ENCODE measurements at places on chromosomes 12 and 14.

- no peaks in the 10 kb centered on the region for H3K27me3 ChIP-seq
- H3K27ac ChIP-seq: no peak overlapping the region
- no peak overlapping the region for H3K4me3 ChIP-seq
- H3K4me1 ChIP-seq: no peaks in the 10 kb centered on the region
Measured at GRCh38 chr12:50477241-50477832, 27.4 kb upstream of the DIP2B start.

- H3K4me3 ChIP-seq: no peak overlapping the region
- H3K27ac ChIP-seq: no peak overlapping the region
- DNase-seq: no peak
Measured at GRCh38 chr14:101209594-101209993, 306.1 kb upstream of the RTL1 start.

- no peaks in the 10 kb centered on the region for H3K27me3 ChIP-seq
- H3K36me3 ChIP-seq: no peaks in the 10 kb centered on the region
- DNase-seq: no peak
- H3K4me1 ChIP-seq: no peaks in the 10 kb centered on the region
- H3K27ac ChIP-seq: no peak overlapping the region
- no peak overlapping the region for H3K4me3 ChIP-seq
Measured at GRCh38 chr14:98417001-98417400, 855.0 kb downstream of the BCL11B start.

DNA sequence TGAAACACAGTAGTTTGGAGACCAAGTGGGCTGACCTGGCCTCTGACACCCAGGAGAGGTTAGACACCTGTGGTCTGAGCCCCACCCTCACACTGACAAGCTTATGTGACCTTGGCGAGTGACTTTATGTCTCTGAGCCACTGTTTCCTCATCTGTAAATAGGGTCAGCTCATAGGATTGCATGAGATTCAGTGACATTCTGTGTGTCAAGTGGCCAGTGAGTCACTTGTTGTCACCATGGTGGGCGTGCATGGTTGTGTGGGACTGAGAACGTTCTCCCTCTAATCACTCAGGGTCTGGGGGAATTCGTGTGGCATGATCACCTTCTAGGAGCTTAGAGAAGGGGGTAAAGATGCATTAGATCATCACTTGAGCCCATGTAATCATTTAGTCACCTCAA lies 146.4 kb downstream of the PHETA1 start:
- H3K4me1 ChIP-seq: no peaks in the 10 kb centered on the region
- H3K27ac ChIP-seq: no peak overlapping the region
- DNase-seq: no peak
- peaks cover 2% of the 10 kb centered on the region for H3K27me3 ChIP-seq
- H3K36me3 ChIP-seq: no peaks in the 10 kb centered on the region
- no peak overlapping the region for H3K4me3 ChIP-seq

DNA sequence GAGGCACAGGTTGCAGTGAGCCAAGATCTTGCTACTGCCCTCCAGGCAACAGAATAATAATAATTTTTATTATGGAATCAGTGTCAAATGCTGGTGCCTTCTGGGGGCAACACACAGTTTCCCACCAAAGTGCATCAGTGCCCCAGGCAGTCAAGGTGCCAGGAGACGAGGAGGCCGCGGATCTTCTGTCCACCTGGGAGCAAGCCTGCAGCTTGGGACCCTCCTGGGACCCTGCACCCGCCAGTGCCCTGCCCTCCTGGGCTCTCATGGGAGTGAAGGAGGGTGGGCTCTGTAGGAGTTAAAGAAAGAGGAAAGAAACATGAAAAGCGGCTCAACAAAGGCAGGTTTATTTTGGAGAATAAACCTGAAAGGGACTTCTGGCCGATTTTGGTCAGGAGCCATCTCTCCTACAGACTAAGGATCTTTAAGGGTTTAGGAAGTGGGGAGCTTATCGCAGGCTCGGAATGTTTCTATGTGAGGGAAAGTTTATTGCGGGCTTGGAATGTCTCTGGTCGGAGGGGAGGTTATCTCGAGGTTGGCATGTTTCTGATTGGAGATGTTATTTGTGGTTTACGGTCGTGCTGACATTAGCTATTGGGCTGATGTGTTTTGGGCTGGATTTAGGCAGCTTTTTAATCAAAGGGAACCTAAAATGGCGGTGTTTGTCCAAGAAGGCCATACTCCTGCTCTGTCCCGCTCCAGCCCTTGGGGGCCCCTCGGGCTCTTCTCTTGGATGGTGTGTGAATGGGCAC lies 1.1 kb upstream of the ASPG start:
- H3K27me3 ChIP-seq: no peaks in the 10 kb centered on the region
- H3K4me1 ChIP-seq: no peaks in the 10 kb centered on the region
- no peak overlapping the region for H3K27ac ChIP-seq
- no peak overlapping the region for H3K4me3 ChIP-seq
- no peaks in the 10 kb centered on the region for H3K36me3 ChIP-seq
- no peak for DNase-seq

DNA sequence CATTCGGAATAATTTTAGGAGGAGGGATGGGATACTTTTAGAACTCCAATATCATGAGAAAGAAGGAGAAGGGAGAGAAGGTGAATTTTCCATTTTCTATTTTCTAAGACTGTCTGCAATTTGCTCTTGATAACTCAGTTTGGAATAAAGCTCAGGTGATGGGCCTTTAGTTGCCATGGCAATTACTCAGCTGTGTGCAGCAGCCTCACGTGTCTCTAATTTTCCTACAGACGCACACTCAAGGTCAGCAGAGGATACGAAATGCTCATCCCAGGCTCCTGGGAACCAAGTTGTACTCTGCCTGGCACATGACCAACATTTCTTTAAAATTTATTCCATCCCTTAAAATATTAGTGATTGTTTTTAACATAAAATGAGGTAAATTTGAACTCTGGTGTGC lies 76.7 kb downstream of the TTC8 start:
- H3K4me1 ChIP-seq: no peaks in the 10 kb centered on the region
- no peaks in the 10 kb centered on the region for H3K27me3 ChIP-seq
- DNase-seq: no peak
- H3K36me3 ChIP-seq: no peaks in the 10 kb centered on the region
- no peak overlapping the region for H3K4me3 ChIP-seq

- no peaks in the 10 kb centered on the region for H3K36me3 ChIP-seq
- DNase-seq: no peak
- H3K27me3 ChIP-seq: no peaks in the 10 kb centered on the region
- H3K4me3 ChIP-seq: no peak overlapping the region
- no peaks in the 10 kb centered on the region for H3K4me1 ChIP-seq
- H3K27ac ChIP-seq: no peak overlapping the region
Measured at GRCh38 chr14:30484201-30484600, 74.8 kb upstream of the G2E3 start.

DNA sequence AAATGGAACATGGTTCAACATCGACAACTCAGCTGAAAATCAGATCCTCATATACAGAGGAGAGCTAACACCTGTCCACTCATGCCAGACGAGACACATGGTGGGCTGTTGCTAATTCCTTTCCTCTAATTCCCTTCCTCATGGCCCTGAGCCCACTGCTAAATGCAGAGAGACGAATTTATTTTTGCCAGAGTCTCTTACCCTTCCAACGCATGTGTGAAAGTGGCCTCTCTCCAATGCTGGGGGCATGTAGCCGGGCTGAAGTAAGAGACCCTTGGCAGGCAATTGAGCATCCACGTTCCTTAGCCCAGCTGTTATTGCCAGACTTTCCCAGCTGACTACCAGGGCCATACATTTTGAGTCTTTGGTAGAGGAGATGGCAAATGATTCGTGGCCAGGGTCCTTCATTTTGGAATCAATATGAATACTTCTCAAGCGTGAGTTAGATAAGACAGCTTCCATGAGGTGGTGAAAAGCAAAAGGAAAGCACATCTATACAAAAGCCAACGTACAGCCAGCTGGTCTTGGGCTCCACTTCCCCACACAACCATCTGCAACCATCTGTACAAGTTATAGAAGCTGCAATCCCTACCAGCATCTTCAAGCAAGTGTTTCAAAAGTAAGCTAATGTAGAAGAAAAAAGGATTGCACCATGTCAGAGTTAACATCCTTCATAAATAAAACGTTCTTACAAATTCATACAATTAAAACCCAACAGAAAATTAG lies 28.6 kb downstream of the CORO1C start:
- H3K4me3 ChIP-seq: no peak overlapping the region
- H3K27me3 ChIP-seq: no peaks in the 10 kb centered on the region
- no peaks in the 10 kb centered on the region for H3K4me1 ChIP-seq
- H3K36me3 ChIP-seq: peaks cover 13% of the 10 kb centered on the region

DNA sequence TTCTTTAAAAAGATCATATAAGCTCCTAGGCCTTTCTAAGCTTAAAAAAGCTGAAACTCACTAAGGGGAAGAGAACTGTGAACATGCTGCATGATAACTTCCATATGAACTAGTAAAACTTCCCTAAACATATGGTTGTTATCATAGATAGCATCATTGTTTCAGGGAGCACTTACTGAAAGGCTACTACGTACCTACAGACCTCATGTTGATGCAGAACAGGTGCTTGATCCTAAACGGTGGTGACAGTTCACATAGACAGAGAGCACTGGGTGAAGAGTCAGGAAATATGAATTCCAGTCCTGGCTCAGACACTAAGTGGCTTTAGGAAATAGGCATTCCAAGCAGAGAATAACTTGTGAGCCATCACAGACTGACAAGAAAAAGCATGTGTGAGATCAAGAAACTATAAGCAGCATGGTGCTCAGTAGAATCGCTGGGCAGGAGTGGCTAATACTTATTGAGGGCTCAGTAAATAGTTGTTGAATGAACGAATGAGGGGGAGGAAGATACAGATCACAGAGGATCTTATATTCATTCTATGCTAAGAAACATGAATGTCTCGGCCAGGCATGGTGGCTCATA lies 78.4 kb upstream of the NUDT4 start:
- H3K27ac ChIP-seq: no peak overlapping the region
- no peaks in the 10 kb centered on the region for H3K4me1 ChIP-seq
- no peaks in the 10 kb centered on the region for H3K27me3 ChIP-seq
- no peaks in the 10 kb centered on the region for H3K36me3 ChIP-seq

DNA sequence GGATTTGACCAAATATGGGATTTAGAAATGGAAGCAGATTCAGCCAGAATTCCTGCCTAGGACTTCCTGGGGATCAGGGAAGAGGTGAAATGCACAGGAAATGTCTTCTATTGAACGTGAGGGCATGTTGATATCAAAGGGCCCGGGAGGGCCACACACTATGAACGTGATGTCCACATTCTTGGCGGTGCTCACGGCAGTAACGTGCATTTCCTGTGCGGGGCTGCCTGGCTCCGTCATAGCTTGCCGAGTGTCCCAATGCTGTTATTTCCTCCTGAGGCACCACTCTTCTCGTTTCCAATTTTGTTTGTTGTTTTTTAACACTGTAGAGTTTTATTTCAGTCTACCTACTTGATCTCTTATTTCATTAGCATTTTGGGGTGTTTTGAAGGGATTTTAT lies 67.3 kb downstream of the ZNF664 start:
- peaks cover 4% of the 10 kb centered on the region for H3K4me1 ChIP-seq
- DNase-seq: no peak
- no peaks in the 10 kb centered on the region for H3K36me3 ChIP-seq
- H3K27ac ChIP-seq: no peak overlapping the region
- no peak overlapping the region for H3K4me3 ChIP-seq

DNA sequence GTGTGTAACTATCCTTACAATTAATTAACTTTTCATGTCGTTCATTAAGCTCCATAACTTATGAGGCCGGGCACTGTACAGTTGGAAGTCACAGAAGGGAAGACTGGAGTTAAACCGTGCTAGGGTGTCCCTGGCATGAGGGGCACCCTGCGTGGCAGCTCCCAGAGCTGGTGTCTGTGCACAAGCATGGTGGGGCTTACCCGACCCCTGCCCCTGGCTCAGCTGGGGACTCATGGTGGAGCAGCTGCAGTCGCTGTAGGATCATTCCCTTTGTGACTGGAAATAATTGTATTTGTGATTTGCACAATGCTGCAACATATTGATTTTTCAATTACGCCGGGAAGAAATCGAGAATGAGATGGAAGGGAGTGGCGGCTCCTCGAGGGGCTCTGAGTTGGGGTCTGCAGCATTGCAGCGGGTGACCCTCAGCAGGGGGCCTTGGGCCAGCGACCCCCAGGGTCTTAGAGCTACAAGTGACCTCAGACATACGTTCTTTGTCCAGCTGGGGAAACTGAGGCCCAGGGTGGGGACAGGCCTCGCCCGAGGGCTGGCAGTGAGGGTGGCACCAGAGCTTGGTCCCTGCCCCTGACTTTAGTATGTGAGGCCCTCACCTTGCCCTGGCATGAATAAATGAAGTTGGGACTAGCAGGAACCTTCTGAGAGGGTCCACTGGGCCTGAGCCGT lies 125.4 kb downstream of the KIF26A start:
- H3K4me3 ChIP-seq: no peak overlapping the region
- 0 out of 2 replicates have a peak, but pooled peaks cover 3% of the 10 kb centered on the region for H3K27me3 ChIP-seq
- no peaks in the 10 kb centered on the region for H3K4me1 ChIP-seq
- no peak for DNase-seq

DNA sequence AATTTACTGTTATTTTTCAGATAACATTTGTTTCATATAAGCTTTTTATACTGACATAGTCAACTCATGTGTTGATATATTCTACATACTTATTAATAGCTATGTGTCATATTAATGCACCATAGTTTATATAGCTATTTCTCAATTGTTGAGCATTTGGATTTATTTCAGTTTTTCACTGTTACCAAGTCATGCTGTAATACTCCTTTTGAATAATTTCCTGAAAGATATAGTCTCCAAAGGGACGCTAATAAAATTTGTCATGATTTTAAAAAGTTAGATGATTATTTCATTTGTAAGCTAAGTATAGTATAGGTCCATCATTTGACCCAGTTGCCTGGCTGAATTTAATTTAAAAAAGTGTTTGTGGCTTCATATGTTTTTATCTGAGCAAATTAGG lies 47.8 kb downstream of the ATL1 start:
- H3K36me3 ChIP-seq: no peaks in the 10 kb centered on the region
- H3K4me3 ChIP-seq: no peak overlapping the region
- no peaks in the 10 kb centered on the region for H3K27me3 ChIP-seq
- no peaks in the 10 kb centered on the region for H3K4me1 ChIP-seq
- H3K27ac ChIP-seq: no peak overlapping the region

DNA sequence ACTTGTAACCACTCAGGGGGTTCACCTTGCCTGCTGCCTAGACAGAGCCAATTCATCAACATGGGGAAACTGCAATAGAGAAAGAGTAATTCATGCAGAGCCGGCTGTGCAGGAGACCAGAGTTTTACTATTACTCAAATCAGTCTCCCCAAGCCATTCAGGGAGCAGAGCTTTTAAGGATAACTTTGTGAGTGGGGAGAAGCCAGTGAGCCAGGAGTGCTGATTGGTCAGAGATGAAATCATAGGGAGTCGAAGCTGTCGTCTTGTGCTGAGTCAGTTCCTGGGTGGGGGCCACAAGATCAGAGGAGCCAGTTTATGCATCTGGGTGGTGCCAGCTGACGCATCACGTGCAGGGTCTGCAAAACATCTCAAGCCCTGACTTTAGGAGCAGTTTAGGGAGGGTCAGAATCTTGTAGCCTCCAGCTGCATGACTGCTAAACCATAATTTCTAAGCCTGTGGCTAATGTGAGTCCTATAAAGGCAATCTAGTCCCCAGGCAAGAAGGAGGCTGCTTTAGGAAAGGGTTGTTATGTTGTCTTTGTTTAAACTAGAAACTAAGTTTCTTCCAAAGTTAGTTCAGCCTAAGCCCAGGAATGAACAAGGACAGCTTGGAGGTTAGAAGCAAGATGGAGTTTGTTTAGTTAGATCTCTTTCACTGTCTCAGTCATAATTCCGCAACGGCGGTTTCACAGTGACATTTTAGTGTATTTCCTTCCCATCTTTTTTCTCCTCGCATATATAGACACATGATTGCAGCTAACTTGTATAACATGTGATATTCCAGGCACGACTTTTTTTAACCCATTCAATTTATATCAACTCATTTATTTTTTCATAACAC lies 68.9 kb upstream of the NCOR2 start:
- DNase-seq: peak; percentile 18
- H3K36me3 ChIP-seq: no peaks in the 10 kb centered on the region
- no peak overlapping the region for H3K4me3 ChIP-seq
- H3K27ac ChIP-seq: peak overlapping the region; percentile 62
- no peaks in the 10 kb centered on the region for H3K27me3 ChIP-seq
- H3K4me1 ChIP-seq: peaks cover 33% of the 10 kb centered on the region

Data from Panc1 (cell line).